ENCODE measurements at places on chromosomes 2 and 18.

DNA sequence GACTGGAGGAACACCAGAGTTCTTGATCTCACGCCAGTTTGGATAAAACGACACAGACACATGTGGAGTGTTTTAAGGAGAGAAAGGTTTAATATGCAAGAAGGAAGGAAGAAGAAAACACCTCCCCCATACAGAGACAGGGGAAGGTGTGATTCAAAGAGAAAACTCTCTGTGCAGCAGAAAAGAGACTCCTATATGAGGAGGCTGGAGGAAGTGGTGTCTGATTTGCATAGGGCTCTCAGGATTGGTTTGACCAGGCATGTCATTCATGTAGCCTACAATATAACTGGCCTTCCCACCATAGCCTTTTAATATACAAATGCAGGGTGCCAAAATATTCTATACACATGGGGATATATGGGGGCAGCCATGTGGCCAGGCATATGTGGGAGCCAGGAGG lies 1386.5 kb downstream of the RPIA start:
- no peak for DNase-seq

GRCh38 chr2:2877427-2877826 lies 500.2 kb downstream of the EIPR1 start:
- no peak for DNase-seq

- DNase-seq = no peak
These were observed 146.7 kb downstream of the LRATD1 start for GRCh38 chr2:14779252-14779651.

- no peak for DNase-seq
These were observed 83.0 kb downstream of the TGOLN2 start for GRCh38 chr2:85244828-85245227.

DNA sequence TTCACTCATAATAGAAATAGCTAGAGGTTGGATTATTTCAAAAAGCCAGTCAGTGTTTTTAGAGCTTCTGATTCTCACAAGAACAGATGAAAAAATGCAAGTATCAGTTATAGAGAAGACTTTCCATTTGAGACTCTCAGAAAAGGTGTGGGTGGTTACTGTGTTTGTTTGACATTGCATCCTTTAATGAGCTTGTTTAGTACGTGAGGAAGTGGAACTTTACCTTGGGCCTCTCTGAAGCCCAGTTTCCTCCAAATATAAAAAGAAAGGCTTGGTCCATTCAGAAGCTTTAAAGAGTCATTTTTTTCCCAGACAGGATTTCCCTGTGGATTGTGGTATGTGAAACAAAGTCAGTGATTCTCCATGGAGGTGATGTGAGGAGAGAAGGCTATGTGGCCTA lies 89.9 kb upstream of the RANBP2 start:
- no peak for DNase-seq

DNA sequence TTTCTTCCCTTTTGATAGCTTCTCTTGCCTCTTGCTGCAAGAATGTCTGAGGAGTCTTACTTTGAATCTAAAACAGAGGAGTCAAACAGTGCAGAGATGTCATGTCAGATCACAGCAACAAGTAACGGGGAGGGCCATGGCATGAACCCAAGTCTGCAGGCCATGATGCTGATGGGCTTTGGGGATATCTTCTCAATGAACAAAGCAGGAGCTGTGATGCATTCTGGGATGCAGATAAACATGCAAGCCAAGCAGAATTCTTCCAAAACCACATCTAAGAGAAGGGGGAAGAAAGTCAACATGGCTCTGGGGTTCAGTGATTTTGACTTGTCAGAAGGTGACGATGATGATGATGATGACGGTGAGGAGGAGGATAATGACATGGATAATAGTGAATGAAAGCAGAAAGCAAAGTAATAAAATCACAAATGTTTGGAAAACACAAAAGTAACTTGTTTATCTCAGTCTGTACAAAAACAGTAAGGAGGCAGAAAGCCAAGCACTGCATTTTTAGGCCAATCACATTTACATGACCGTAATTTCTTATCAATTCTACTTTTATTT lies 133.5 kb upstream of the CDCA7 start:
- DNase-seq = no peak

- DNase-seq = no peak
These were observed 90.4 kb downstream of the PTRHD1 start for GRCh38 chr2:24702800-24703199.

GRCh38 chr2:43225093-43225787 lies 1.2 kb downstream of the ZFP36L2 start:
- peak; percentile 29 for DNase-seq

DNA sequence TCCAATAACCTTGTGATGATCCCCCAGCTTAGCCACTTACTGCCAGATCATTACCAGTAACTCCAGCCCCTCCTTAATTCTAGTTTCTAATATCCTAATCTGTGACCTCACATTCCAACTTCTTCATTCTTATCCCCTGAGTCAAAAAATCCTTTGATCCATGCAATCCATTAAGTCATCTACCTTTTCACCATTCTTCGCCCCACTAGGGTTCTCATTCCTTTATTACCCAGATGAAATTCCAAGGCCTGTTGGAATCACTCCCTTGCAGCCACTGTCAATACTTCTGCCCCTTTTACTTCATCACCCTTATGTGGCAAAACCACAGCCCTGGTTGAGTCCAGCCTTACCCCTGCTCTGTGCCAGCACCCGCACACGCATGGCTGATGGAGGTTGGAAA lies 20.3 kb upstream of the IL36G start:
- DNase-seq = no peak

DNA sequence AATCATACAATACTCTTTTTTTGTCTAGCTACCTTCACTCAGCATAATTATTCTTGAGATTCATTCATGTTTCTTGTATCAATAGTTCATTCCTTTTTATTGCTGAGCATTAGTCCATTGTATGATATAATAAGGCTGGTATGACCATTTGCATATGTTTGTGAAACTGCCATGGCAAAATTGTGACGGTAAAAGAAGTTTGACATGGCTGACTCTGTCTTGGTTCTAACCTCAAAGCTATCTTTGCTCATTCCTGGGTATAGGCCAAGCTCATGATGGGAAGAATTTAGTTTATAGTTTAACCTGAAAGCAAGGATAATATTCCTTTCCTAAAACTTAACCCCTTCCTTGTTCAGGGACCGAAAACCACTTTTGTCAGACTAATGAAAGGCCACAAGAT lies 46.4 kb downstream of the COMMD1 start:
- DNase-seq = no peak

DNA sequence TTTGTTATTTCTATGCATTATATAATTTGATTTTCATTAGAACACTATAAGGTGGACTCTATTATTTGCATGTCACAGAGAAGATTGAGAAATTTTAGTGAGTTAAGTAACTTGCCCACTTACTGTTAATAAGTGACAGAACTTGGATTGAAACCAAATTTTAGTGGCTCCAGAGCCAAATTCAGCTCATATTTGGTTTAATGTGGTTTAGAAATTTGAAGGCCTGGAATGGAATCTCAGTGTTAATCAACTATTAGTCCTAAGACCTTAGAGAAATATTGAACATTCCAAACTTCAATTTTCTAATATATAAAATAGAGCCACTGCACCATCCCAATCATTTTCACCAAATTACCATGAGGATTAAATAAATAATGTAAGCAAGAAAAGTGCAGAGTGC lies 281.6 kb downstream of the ZNF385B start:
- no peak for DNase-seq

DNA sequence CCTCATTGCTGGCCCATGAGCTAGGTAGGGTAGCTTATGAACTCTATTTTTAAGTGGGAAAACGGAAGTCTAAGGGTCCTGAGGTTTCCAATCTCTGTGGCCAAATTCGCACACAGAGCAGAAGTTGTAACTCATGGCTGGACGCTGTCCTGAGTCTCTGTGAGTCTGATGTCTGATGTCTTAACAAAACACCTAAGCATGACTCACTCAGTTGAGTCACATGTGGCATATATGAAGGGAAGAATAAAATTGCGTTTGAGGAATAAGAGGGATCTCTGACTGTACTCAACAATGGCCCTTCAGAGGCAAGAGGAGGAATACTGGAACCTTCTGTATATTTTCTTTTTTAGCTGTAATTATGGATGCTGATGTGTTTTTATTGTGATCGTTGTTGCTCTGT lies 569.7 kb downstream of the RIT2 start:
- DNase-seq = no peak

All from stimulated activated CD8-positive, alpha-beta memory T cell treated with anti-CD3 and anti-CD28 coated beads, Interleukin-15, amount 100 ng/mL, for 4 hours (primary cell).